ENCODE measurements at places on chromosomes 3 and 15.

- no peak for DNase-seq
Measured at GRCh38 chr15:83919319-83919830, 265.5 kb downstream of the ADAMTSL3 start.

- DNase-seq: no peak
Measured at GRCh38 chr15:34223904-34224596, 766 bp upstream of the EMC4 start.

DNA sequence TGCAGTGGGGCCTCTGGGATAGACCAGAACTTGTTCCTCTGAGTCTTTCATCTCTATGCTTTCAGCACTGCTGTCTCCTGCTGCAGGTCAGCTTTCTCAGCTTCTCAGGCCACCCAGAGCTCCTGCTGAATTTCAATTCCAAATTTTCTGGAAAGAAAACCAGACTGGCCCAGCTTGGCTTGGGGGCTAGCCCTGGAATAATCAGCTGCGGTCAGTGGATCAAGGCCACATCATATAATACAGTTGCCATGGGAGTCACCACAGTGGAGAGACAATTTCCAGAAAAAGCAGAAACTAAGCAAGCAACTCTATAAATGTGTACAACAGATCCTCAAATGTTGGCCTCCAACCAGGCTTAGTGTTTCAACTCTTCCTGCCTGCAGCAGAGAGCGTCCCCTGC is 91.1 kb upstream of the SLC24A5 start:
- DNase-seq: no peak

- DNase-seq: peak; percentile 48
Measured at GRCh38 chr3:148697306-148698189, at the start of gene AGTR1. AGTR1 (plus strand) TSS chr3:148697903; CDS start chr3:148741036, 43,133 bp downstream.

- DNase-seq: peak; percentile 69
Measured at GRCh38 chr3:140206196-140207040, 271.4 kb downstream of the CLSTN2 start.

- no peak for DNase-seq
Measured at GRCh38 chr3:4309491-4310128, 6.4 kb downstream of the SETMAR start.

GRCh38 chr15:29522373-29523276 is 253.0 kb upstream of the NSMCE3 start:
- peak; percentile 22 for DNase-seq

DNA sequence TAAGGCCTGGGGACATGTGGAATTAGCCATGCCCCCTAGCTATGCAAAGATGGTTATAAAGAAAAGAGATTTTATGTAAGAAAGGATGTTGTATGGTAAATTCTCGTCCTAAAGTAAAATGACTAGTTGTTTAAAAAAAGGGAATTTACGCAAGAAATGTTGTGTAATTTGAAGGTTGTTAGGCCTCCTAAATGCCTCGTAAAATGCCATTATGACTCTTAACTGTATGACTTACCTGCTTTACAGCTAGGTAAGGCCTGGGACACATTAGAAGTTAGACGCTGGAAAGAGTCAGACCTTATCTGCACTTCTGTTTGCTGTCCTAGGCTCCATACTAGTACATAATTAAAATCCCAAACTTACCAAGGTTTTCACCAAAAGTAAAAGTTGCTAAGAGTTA is 17.5 kb upstream of the HHATL start:
- DNase-seq: no peak

DNA sequence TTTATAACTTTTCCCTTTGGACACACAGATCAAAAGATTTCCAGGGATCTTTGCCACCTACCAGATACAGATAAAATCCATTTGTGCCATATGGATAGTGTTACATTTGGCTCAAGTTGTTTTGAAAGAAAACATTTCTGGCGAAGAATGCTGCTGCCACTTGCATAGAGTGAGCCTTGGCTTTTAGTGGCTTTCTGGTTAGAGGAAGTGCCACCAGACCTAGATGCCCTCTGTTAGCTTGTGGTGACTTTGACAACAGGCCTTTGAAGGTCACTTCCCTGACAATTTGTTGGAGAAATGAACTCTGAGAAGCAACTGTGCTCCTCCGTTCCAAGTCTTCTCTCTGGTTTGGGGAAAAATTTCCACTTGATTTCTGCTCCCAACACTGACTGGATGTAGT is 158.0 kb downstream of the CHST2 start:
- DNase-seq: no peak

GRCh38 chr15:90451053-90451850 is 63.2 kb downstream of the IQGAP1 start:
- DNase-seq: no peak

DNA sequence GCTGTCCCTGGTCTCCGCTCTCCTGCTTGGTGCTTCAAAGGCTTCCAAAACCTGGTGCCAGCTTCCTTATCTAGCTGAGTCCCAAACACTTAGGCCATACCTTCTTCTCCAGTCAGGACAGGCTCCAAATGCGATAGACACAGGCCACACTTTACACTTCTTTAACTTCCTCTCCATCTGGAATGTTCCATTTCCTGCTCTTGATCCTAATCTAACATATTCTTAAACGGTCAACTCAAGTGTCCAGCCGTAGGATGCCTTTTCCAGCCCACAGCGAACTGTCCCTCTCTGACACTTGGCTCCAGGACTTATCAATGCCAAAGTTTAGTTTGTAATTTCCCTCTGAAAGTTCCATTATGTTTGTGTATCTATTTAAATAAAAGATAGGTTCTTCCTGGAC is 19.2 kb upstream of the PLA2G4F start:
- no peak for DNase-seq

DNA sequence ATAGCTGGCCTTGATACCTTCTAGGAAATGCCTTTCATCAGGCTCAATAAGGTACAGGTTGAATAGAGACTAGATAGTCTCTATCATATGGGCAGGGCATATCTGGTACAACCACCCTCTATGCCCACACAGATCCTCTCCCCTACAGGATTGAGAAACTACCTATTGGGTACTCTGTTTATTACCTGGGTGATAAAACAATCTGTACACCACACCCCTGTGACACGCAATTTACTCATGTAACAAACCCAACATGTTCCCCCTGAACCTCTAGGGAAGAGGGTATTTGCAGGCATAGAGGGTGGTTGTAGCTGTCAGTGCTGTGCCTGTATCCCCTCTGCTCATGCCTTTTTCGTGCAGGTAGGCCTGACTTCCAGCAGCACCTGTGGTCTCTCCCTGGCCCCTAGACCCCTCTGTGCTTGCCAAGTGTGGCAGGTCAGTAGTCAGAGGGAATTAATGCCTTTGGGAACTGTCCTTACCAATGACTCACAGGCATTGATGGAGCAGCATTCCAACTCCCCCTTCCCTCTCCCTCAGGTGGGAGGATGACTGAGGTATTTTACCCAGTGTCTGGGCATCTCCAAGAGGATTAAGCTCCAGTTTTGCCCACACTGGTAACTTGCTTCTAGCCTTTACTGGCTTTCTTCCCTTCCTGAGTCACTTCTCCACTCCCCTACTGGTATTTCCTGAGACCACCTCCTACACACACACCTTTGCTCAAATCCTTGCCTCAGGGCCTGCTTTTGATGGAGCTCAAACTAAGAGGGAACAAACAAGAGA is 18.3 kb downstream of the CLSTN2 start:
- no peak for DNase-seq

- no peak for DNase-seq
Measured at GRCh38 chr3:55790596-55791350, 303.7 kb upstream of the WNT5A start.

DNA sequence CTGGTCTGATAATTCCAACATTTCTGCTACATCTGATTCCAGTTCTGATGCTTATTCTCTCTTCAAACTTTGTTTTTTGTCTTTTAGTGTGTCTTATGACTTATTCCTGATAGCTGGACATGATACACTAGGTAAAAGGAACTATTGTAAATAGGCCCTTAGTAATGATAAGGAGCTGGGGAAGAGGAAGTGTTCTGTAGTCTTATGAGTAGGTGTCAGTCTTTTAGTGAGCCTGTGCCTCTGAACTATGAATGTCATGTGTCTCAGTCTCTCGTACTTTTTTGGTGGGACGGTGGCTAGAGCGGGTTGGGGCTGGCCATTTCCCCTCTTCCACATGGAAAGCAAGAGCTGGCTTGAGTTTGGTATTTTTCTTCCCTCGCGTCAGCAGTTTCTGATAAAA is 41.2 kb downstream of the PCCB start:
- DNase-seq: no peak

GRCh38 chr3:13272831-13273603 is 147.1 kb downstream of the NUP210 start:
- no peak for DNase-seq

DNA sequence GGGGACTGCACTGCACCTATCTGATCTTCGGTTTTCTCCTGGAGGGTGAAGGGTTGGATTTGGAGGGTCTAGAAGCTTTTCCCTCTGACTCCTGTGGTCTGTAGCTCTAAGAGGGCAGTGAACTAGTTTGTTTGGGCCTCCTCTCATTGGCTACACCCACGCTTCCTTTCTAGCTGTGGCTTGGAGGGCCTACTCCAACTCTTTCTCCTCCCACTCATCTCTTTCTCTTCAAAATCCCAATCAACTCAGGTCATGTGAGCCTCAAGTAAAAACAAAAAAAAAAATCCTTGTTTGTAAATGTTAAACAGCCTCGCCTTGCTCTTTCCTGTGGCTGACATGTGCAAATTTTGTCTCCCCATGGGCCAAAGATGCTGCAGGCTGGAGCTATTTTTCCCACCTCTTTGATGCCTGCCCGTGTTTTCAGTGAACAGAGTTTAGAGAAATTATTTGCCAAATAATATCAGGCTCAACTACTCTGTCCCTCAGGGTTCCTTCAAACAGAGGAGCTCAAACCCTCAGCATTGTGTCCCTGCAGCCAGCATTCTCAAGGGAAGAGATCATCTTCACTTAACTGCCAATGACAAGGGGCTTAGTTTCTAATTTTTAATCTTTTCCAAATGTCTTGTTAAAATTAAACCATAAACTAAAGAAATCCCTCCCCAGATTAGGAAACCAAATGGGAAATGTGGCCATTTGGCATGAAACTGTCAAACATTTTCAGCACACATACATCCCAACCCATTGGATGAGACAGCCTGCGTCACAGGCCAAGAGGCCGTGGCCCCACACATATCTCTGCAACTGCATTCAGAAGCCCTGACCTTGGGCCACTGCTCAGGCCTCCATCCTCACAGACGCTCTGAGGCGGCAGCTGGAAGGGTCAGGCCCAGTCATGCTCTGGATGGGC is 114.8 kb upstream of the THBS1 start:
- DNase-seq: no peak
